ENCODE measurements at places on chromosomes 2 and 18.
A peak's percentile ranks its signal among the peaks of the same experiment; 100 is the strongest.

DNA sequence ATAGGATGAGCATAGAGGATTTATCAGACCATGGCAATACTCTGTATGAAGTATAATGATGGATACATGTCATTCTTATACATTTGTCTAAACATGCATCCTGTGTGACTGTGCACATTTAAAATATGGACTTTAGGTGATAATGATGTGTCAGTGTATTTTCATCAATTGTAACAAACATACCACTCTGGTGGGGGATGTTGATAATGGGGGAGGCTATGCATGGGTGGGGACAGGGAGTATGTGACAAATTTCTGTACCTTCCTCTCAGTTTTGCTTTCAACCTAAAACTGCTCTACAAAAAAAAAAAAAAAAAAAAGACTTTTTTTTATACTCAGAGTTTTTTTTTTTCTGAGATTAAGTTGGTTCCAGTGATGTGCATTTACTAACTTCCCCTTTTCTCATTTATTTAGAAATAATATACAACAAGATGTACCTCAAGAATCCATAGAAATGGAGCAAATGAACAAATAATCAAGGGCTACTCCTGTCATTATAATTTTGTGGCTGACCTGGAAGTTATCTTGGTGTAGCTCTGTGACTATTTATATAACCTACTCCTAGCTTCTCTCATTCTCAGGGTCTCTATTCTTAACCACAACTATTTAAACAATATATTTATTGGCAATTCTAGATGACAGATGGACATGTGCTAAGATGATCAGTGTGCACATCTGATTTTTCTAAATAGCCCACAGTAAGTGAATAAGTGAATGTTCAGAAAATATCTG, 108.9 kb upstream of the ITGA4 start:
- DNase-seq = no peak

GRCh38 chr2:23616630-23617029, 231.7 kb downstream of the KLHL29 start:
- no peak for DNase-seq

DNA sequence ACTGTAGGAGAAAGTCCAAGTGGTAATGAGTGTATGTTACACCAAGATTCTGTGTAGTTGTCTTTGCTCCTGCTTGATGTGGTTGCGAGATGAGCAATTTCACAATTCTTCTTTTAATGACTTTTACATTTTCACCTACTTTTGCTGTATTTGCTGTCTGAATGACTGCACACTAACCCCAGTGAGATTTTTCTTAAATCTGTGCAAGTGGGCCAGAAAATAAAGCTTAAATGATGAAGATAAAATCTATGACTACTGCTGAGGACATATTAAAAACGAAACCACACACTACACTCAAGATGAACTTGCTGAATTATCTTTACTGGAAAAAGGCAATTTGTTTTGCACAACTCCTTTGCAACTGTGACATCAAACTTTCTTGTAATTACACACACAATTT, 4.1 kb downstream of the LDAH start:
- no peak for DNase-seq

GRCh38 chr2:123136419-123136818, 888.7 kb upstream of the CNTNAP5 start:
- no peak for DNase-seq

- no peak for DNase-seq
Measured at GRCh38 chr2:201186982-201187381, 4.0 kb downstream of the CASP10 start.

DNA sequence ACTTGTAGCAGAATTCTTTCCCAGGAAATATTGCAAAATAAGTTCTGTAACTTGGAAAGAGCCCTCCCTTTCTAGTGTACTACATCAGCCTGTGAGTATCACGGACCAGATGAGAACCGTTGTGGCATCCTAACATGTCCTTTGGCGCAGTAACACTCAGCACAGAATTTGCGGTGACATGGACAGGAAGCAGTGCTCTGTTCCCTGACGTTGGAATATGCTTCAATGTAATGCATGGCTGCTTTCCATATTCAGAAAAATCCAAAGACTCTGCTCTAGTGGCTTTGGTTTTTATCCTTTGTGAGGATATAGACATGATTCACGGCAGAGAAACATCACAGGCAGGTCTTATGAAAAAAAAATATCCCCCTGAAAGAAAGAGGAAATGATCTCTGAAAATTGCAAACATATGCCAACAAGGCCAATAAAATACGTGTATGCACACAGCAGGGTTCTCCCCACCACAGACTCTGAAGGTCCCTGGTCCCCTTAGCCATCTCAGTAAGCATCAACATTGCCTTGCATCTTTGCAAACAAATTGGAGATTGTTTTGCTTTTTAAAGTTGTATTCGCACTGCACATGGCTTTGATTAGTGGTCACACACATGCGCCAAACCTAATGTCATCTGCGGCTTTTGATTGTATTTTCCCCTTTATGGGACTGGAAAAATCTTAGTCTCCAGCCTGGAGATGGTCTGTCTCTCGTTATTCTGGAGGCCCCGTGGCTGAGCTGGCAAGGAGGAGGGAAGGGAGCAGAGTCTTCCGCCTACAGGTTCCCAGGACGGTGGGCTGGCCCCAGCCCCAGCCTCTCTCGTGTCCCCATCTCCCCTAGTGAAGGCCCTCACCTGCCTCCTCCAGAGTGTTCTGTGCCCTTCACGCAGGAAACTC, 122.9 kb downstream of the COPS8 start:
- DNase-seq = peak; percentile 100

DNA sequence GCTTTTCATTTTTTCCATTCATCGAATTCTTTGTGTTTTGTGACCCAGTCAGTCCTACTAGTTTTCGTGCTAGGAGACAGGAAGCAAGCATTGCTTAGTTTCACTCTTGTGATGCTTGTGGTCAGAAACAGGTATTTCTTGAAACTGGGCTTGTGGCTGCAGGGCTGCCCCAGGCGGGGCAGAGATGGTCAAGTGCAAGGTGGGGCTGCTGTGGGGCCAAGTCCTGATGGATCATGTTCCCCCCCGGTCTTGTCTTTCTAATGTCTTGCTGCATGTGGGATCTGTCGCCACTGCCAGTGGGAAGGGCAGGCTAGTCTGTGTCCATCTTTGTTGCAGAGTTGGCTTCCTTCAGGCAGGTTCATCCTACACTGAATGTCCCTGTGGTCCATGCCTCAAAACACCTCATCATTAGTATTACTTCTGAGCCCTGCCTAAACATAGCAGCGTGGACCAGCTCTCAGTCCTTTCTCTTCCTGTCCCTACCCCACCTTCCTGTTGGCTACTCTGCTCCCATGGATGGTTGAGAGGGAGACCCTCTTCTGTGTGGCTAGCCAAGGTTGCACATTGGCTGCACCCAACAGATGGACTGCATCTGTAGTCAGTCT, 38.7 kb downstream of the INPP4A start:
- DNase-seq = no peak

- DNase-seq = peak; percentile 28
Measured at GRCh38 chr2:190627448-190628412, 21.2 kb upstream of the NAB1 start.

- no peak for DNase-seq
Measured at GRCh38 chr18:21943456-21943855, 202.9 kb downstream of the MIB1 start.

DNA sequence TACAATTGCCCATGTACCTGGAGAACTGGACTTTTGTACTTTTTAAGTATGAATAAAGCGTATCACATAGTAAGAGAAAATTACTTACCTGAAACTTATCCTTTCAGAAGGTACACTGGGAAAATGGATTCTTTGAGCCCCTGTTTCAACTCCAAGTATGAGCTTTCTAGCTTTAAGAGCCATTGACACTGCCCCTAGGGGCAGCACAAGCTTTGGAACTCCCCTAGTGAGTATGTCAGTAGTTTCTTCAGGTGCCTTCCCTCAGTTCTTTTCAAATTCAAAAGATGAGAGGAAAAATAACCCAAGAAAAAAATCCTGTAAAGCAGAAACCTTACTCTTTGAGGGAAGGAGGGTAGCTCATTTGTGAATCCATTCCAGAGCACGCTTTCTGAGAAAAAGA, 124.1 kb downstream of the MEMO1 start:
- DNase-seq = no peak

- no peak for DNase-seq
Measured at GRCh38 chr18:69949538-69949936, 1.9 kb upstream of the CD226 start.

GRCh38 chr2:26848336-26849055, 564 bp downstream of the DPYSL5 start:
- DNase-seq = no peak

GRCh38 chr2:10829299-10829698, 16.7 kb upstream of the PDIA6 start:
- no peak for DNase-seq

- DNase-seq = no peak
Measured at GRCh38 chr18:37006742-37007141, 177.8 kb downstream of the KIAA1328 start.

- no peak for DNase-seq
Measured at GRCh38 chr2:237964194-237964577, 2.6 kb upstream of the UBE2F start.

DNA sequence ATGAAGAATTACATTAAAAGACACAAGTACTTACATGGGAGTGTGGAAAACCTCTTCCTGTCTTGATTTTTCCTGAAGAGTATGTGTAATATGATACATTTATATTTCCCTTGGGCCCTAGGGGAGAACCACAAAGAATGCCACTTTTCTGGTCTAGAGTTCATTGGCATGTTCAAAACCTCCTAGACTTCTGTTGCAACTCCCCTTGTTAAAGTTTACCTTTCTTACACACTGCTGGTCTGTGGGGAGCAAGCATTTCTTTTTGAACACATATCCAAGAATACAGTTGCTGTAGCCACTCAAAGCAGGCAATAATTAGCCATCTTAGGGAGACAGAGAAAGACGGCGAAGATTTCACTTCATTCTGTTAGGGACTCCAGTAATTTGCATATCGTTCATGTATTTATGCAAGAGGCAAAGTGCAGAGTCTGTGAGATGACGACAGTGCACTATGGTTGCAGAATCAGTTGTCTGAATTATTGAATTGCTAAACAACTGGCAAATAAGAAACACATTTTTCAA, 103.5 kb downstream of the NOL4 start:
- peak; percentile 77 for DNase-seq

- DNase-seq = no peak
Measured at GRCh38 chr2:234091432-234091879, 41.0 kb downstream of the SPP2 start.

DNA sequence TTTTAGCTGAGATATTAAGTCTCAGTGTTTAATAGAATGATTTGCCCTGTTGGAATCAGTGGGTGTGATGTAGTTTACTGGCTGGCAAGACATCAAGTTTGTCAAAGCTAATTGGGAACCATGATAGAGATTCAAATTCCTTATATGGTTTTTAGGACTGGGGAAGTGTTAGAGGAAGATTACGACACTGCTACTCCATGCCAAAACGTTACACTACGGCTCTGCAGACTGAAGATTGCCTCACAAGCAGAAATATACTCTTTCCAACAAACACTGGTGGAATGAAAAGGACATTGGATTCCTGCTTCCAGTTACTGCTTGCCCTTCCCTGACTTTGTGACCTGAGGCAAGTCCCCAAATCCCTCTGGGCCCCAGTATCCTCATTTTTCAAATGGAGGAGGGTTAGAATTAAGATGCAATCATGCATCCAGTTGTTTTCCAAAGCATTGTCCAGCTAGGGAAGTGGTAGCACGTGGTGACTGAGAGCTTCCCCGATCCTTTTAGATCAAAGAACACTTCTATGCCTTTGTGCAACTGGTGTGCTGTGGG, 147.6 kb downstream of the CDC42EP3 start:
- peak; percentile 84 for DNase-seq

- DNase-seq = no peak
Measured at GRCh38 chr18:72986103-72986502, 118.3 kb upstream of the NETO1 start.

- DNase-seq = no peak
Measured at GRCh38 chr2:75710220-75710576, 517 bp downstream of the GCFC2 start.

GRCh38 chr2:149456285-149456684, 125.9 kb downstream of the LYPD6 start:
- no peak for DNase-seq

DNA sequence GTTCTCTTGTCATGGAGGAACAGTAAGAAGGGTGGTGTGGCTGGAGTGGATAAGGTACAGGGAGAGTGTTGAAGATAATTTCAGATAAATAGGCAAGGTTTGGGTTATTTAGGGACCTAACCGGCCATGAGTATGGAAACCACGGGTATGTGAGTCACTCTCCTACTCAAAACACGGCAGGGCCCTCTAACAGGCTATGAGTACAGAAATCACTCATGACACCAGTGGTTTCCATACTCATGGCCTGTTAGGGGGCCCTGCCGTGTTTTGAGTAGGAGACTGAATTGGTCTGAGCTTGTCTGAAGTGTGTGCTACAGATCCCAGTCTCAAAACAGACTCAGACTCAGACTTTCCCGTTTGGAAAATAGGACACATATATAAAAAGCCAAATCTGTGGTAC, 428.4 kb upstream of the HNMT start:
- no peak for DNase-seq

- DNase-seq = peak; percentile 47
Measured at GRCh38 chr2:12300019-12300602, 416.6 kb upstream of the TRIB2 start.

GRCh38 chr2:3172265-3172935, 205.2 kb downstream of the EIPR1 start:
- no peak for DNase-seq

- DNase-seq = peak; percentile 61
Measured at GRCh38 chr18:71665131-71665530, 879.0 kb downstream of the CBLN2 start.

DNA sequence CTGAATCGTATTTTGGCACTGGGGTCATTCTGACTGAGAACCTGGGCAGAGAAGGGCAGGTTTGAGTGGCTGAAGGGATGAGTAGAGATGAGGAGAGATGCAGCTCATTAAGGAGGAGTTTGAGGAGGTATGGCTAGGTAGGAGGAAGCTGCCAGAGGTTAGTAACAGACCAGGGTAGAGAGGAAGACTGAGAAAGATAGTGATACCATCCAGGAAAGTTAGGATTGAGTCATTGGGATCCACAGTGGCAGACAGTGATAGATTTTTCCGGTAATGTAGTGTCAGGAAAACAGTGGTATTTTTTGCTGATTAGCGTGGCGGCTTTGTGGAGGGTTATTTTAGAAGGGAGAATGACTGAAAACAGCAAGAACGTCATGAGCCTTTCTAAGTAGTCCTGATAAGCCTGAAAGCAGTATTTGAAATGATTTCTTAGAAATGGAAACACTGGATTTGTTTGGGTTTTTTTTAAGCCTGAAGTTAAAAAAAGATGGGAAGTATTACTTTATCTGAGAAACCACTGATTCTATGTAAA, 65.6 kb upstream of the STON1 start:
- DNase-seq = no peak

- no peak for DNase-seq
Measured at GRCh38 chr18:9178557-9178956, 42.0 kb downstream of the ANKRD12 start.

DNA sequence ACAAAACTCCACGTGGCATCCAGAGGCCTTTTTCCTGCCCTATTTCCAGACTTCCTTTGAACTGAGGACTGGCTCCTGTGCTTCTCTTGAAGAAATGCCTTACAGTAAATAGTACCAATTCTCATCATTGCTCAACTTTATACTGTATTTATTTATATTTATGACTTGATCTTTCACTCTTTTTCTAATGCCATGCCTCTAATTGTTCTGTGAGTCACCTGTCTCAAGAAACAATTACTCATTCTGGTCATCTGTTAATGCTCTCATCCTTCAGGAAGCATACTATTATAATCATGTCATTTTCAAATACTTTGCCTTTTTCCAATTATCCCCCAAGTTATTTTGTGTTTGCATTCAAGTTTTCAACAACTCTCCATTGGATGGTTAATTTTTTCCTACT, 85.9 kb downstream of the DCDC2C start:
- DNase-seq = peak; percentile 65

GRCh38 chr2:101089419-101089818, 61.8 kb downstream of the TBC1D8 start:
- DNase-seq = no peak

GRCh38 chr2:128623776-128624761, 305.4 kb upstream of the HS6ST1 start:
- DNase-seq = peak; percentile 95

All from fibroblast of skin of right biceps (primary cell).